ENCODE measurements at places on chromosomes 12 and 14.

DNA sequence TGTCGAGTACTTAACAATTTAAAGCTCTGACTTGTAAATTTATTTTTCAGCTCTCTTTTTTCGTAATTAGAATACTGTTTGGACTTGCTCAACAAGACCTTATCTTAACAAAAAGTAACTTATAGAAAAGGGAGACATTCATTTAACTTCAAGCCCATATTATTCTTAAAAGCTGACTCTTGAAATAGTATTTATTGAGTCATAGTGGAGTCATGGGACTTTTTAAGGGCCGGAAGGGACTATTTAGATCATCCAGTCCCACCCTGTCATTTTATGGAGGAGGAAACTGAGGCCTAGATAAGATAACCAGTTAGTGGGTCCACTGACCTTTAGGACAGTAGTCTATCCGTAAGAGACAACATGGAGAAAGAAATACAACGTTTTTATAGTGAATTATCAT lies 1.5 kb downstream of the RAP1B start:
- DNase-seq = no peak

DNA sequence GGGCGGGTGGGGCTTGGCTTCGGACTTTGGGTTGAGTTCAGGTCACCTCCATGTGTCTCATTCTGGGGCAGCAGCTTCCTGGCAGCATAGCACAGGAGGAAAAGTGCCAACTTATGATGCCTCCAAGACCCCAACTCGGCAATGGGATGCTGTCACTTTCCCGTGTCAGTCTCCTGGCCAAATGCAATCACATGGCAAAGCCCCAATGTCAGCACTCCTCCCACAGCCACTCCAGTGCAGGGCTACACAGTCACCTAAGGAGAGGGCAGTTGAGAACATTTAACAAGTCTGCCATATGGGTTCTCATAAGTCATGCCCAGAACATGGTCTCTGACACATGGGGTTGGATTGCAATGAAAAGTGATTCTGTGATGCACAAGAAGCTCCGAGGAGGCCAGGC lies 26.7 kb downstream of the ELK3 start:
- DNase-seq = no peak

DNA sequence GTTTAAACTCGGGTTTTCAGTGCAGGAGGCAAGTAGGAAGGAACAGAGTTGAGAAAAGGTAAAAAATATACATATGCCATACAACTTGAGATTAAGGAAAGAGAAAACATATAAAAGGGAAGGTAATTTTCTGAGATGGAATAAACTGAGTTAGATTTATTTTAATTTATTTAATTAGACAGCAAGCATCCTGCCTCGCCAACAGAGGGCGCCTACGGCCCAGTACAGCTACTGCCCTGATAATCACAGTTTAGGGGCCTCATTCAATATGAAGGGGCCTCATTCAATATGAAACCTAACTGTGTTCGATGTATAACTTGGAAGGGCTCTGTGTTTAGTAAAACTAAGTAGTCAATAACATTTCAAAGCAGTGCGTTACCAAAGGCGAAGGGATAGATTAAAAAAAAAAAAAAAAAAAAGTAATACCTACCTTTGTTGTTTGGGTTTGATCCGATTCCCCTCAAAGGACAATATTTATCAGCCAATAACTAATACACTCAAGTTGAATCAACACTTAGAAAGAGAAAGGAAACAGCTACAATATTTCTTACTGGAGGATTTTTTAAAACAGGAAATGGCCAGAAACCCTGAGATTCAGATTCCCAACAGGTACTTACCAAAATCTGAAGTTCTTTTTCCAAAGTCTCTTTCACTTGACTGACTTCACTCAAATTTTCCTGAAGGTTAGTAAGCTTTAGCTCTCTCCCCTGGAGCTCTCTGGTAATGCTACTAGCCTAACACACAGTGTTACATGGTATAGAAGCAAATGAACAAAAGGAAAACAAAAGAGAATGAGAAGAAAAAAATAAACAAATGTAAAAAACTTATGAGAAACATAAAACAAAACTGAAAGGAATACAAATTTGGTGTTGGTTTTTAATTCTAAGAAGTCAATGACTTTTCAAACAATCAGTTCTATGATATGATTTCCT lies 70.0 kb upstream of the VPS33A start:
- peak; percentile 42 for DNase-seq

DNA sequence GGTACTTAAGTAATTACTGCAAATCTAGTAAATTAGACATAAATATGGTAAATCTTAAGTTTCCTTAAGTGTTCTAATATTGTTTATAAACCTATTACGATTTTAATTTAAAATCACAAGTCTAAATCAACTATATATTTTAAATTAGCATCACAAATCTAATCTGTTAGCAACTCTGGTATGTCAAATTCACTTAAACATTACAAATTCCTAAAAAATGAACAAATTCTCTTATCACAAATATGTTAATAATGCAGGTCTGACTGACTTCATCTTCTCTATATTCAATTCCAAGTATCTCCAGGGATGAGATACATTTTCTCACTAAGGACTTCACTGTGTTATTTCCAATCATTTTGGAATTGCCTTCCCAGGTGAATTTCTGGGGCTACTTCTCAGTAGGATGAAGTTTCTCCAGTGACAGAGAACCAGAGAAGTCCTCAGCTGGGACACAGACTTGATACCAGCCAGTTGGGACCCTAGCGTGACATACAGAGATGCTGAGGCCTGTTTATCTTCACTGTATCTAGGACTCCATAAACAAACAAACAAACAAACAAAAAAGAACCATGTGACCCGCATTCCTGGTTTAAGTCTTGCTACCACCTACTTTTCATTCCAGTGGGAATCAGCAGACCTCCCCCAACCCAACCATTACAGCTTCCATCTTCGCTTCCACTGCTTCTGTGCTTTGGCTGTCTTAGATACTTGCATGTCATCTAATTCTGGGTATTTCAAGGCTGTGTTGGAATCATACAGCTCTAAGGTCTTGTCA lies 21.8 kb downstream of the CFAP251 start:
- DNase-seq = no peak

DNA sequence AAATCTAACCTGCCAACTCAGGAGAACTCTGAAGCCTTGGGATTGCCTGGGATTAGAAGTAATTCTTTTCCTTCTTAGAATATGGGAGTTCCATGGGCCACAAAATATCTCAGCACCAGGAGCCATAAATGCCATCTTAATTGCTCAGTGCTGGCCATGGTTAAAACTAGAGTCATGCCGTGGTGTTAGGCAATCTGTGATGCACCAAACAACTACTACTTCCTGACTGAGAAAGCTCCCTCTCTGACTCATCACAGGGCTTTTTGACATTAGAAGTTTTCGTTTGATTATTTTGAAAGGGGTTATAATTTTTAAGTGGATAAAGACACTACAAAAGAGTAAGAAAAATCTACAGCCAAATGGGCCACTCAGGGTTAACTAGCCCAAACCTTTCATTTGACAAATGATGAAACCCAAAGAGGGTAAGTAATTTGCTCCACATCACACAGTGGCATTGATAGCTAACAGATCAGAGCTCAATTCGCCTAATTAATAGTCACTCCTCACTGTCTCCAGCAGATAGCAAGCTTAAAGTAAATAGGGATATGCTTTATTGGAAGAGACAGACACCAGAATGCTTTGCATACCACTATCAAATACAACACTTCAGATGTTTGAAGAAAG lies 377.3 kb downstream of the EMP1 start:
- DNase-seq = no peak

DNA sequence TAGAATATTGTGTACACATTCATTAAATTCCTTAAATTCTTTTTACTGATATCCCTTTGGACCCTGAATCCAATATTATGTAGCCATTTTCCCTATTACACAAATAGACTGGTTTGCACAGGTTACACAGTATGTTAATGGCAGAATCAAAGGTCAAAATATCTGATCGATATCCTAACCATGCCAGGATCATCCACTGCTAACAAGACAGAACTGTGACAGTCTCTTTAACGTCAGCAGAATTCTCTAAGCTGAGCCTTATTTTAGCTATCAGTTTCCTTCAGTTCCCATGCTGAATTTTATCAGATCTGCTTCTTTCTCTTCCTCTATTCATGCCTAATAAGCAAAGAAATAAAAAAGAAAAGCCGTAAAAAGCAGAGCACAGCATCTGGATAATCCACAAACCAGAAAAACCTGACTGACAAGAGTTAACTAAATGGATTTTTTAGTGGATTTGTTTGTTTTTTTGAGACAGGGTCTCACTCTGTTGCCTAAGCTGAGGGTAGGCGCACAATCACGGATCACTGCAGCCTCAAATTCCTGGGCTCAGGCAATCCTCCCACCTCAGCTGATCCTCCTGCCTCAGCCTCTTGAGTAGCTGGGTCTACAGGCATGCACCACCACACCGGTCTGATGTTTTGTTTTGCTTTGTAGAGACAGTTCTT lies 130.4 kb downstream of the PAWR start:
- DNase-seq = no peak

DNA sequence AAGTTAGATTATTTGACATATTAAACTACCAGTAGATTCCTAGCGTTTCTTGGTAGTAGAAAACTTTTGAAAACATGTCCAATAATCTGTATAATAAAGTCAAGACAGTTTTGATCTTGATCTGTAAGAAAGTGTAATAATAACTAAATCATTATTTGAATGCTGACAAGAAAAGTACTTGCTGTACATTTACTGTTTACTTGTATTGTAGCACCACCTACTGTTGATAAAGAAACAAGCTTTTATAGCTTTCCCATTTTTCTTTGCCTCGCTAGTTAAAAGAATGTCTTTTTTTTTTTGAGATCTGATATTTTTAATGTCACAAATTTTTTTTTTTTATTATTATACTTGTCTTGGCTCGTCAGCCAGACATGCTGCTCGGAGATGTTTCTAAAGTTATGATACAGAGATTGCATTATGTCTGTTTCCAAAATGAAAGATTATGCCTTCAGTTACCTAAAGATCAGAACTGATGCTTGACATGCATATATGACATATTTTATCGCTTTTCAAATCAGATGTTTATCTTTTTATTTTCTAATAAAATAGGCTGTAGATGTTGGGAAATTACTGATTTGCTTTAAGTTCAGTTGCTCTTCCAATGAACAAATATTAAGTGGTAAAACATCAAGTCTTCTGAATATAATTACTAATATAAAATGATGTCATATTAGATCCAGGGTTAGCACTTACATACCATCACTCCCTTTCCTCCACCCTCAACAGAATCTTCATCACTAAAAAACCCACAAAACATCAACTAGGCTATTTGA lies 140.5 kb downstream of the AKAP6 start:
- DNase-seq = peak; percentile 46

GRCh38 chr14:90105756-90106155 lies 44.0 kb downstream of the KCNK13 start:
- no peak for DNase-seq

Data from AML-193 (cell line).